CD14-positive monocyte (primary cell): ENCODE measurements at places on chromosomes 7 and 10.

- DNase-seq: no peak
Observed at GRCh38 chr7:80646083-80646865, 7.8 kb downstream of the CD36 start.

GRCh38 chr10:96235326-96236089, 35.9 kb downstream of the BLNK start:
- no peak for DNase-seq

- peak; percentile 83 for DNase-seq
Observed at GRCh38 chr7:106660862-106661720, at the start of gene CCDC71L. CCDC71L (minus strand) TSS chr7:106661158; CDS start chr7:106660896, 262 bp downstream.

DNA sequence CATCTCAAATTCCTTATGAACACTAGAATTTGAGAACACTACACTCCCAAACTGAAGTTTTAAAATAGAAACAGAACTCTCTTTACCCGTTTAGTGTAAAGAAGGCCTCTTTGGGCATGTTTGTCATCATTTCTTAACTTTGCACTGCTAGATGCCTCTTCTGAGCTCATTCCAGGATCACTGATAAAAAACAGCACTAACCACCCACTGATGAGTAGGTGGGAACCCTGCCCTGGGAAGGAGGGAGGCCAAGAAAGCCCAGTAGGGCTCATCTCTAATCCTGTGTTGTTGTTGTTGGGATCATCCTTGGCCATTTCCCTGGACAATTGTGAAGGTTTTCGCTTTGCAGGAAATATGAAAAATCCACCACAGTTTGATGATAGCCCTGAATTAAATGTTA, 68.2 kb downstream of the CUBN start:
- DNase-seq: no peak

DNA sequence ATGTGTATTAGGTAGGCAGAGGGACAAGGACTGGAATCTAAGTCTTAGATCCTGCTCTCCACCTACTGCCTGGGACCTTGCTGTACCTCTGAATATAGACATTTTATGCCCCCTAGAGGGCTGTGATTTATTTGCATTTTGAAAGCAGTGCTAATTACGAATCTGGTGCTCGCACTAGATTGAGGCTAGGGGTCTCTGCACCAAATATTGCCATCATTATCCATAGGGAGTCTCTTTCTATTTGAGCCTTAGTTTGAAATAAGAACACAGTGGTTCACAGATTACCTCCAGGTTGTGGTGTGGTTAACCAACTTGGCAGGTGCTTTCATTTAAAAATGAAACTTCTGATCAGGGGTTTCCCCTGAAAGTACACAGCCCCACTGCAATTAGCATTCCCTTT, 41.8 kb downstream of the CNNM1 start:
- no peak for DNase-seq

GRCh38 chr10:68371604-68372003, 35.5 kb downstream of the RUFY2 start:
- DNase-seq: no peak

GRCh38 chr10:34288634-34289033, 526.5 kb downstream of the PARD3 start:
- no peak for DNase-seq

- no peak for DNase-seq
Observed at GRCh38 chr10:77494327-77494726, 143.3 kb downstream of the KCNMA1 start.

- no peak for DNase-seq
Observed at GRCh38 chr10:105146436-105146835, 505.3 kb downstream of the SORCS3 start.

DNA sequence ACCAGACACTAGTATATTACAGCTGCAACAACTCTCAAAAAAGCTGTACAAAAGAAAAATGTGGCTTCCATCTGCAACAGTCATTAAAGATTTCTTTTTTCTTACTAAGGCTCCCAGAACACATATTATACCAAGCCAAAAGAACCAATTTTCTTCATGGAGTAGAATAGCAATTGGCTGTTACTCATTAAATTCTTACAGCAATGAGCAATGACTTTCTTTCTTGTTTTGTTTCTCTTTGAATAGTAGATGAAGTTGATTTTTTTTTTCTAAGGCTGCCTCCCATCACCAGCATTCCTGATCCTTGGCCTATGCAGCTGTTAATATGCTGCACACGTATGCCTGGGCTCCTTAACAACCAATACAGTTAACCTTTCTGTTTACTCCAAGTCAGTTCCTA, 36.6 kb upstream of the SPOCK2 start:
- no peak for DNase-seq

GRCh38 chr7:20503278-20503950, 112.1 kb upstream of the ABCB5 start:
- no peak for DNase-seq
